ENCODE measurements at places on chromosomes 1 and 21. TPM values are rescaled to one million over a fixed set of nuclear protein-coding genes. Genes with fewer than 3 reads are reported as not detected.

The WLS gene
- total RNA-seq = not detected

The C8A gene
- total RNA-seq = not detected

The GPR37L1 gene
- total RNA-seq = not detected

The MROH9 gene
- not detected for total RNA-seq

The DYNLT5 gene
- total RNA-seq = not detected

The PAFAH2 gene
- 5.9 TPM for total RNA-seq

The CD84 gene
- 20.2 TPM for total RNA-seq

The ZSWIM5 gene
- total RNA-seq = 0.59 TPM

The INSRR gene
- 0.14 TPM for total RNA-seq

The KRTAP12-2 gene
- not detected for total RNA-seq

The NOS1AP gene
- total RNA-seq = 0.12 TPM

The CFHR5 gene
- total RNA-seq = not detected

The S100A1 gene
- not detected for total RNA-seq

The MX1 gene
- total RNA-seq = 106 TPM

The SLC6A17 gene
- 0.07 TPM for total RNA-seq

The GNG4 gene
- 0.88 TPM for total RNA-seq

The ELF3 gene
- total RNA-seq = 0.12 TPM

The PPIAL4G gene
- 0.12 TPM for total RNA-seq

The COL24A1 gene
- total RNA-seq = not detected

The RGSL1 gene
- total RNA-seq = not detected

The KRTAP11-1 gene
- total RNA-seq = not detected

The OR2AK2 gene
- not detected for total RNA-seq

The IKBKE gene
- 19.4 TPM for total RNA-seq

The SERTAD4 gene
- total RNA-seq = not detected

The CYP2J2 gene
- 0.68 TPM for total RNA-seq

The SLFNL1 gene
- 0.07 TPM for total RNA-seq

The HSF2BP gene
- total RNA-seq = 0.73 TPM

The SIK1 gene
- total RNA-seq = 6.1 TPM

The RCAN1 gene
- 8.6 TPM for total RNA-seq

The ZNF670 gene
- total RNA-seq = 4.5 TPM

The DYRK3 gene
- 10.1 TPM for total RNA-seq

The OR2T11 gene
- total RNA-seq = not detected

The THEM5 gene
- total RNA-seq = not detected

The LENEP gene
- 0.56 TPM for total RNA-seq

The MTARC1 gene
- total RNA-seq = not detected

The CD53 gene
- total RNA-seq = 246 TPM

The LAX1 gene
- total RNA-seq = 14.3 TPM

The FCER1G gene
- total RNA-seq = 2.0 TPM

The FCRL4 gene
- not detected for total RNA-seq

The ANKRD65 gene
- not detected for total RNA-seq

The CAPN9 gene
- not detected for total RNA-seq

The SLC22A15 gene
- 1.7 TPM for total RNA-seq

The OPTC gene
- total RNA-seq = not detected

The GFI1 gene
- total RNA-seq = 55.3 TPM

The PSRC1 gene
- total RNA-seq = 14.9 TPM

The NKAIN1 gene
- not detected for total RNA-seq

The ANGPTL1 gene
- total RNA-seq = not detected

The CELA3A gene
- not detected for total RNA-seq

The SPATA6 gene
- total RNA-seq = 1.9 TPM

The NTNG1 gene
- total RNA-seq = not detected

The C1QB gene
- total RNA-seq = not detected

The MIXL1 gene
- total RNA-seq = not detected

The OR6N1 gene
- total RNA-seq = not detected

The KCNA2 gene
- 0.36 TPM for total RNA-seq

The C8B gene
- not detected for total RNA-seq

The SMPDL3B gene
- total RNA-seq = 0.46 TPM

Measured in activated CD4-positive, alpha-beta memory T cell treated with anti-CD3 and anti-CD28 coated beads for 36 hours (primary cell).